Lower lobe of right lung (tissue), 2 donors: ENCODE measurements at places on chromosomes 5 and 9. TPM values are rescaled to one million over a fixed set of nuclear protein-coding genes. Genes with fewer than 3 reads are reported as not detected.

The SHB gene
- 25.3 TPM for total RNA-seq

The NR5A1 gene
- total RNA-seq, result not detected

The SAXO1 gene
- 0.15 TPM for total RNA-seq

DNA sequence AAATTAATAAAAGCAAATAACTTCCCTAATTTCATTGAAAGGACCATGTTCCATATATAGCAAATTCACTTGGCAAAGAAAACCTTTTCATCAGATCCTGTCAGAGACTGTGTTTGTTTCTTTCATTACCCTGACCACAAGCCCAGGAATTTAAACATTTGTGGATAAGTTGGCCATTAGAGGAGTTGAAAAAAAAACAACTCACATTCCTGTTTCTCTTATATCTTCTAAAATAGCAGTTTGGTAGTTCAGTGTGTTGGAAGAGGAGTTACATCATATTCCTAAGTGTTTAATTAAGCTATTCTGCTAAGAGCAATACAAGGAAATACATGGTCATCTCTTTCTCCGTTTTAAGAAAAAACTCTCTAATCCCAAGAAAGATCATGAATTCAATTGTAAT, 505.6 kb downstream of the TLE1 start:
- no peaks in the 10 kb centered on the region for H3K4me1 ChIP-seq
- H3K36me3 ChIP-seq, result no peaks in the 10 kb centered on the region
- H3K27ac ChIP-seq, result no peak overlapping the region
- H3K27me3 ChIP-seq, result no peaks in the 10 kb centered on the region

DNA sequence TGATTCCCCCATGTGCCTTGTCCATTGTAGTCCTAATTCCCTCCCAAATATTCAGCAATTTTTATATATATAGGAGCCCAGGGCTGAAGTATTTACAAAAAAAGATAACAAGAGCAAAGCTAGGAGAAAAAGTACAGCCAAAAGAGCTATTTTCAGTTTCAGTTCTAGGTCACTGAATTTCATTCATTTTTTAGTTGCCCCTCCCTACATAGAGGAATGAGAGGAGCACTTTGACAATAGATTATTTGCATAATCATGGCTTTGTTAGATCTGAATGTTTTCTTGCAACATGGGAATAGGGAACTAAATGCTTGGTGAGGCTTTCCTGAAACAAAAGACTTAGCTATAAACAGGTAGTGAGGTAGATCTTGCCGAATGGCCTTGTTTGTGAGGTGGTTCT, 15.3 kb upstream of the F2RL2 start:
- H3K36me3 ChIP-seq, result no peaks in the 10 kb centered on the region
- H3K27me3 ChIP-seq, result no peaks in the 10 kb centered on the region
- peaks cover 4% of the 10 kb centered on the region for H3K4me1 ChIP-seq
